Stomach (tissue), 19 donors: ENCODE measurements at places on chromosomes 7 and 10. TPM values are rescaled to one million over a fixed set of nuclear protein-coding genes. Genes with fewer than 3 reads are reported as not detected.
A peak's percentile ranks its signal among the peaks of the same experiment; 100 is the strongest.

DNA sequence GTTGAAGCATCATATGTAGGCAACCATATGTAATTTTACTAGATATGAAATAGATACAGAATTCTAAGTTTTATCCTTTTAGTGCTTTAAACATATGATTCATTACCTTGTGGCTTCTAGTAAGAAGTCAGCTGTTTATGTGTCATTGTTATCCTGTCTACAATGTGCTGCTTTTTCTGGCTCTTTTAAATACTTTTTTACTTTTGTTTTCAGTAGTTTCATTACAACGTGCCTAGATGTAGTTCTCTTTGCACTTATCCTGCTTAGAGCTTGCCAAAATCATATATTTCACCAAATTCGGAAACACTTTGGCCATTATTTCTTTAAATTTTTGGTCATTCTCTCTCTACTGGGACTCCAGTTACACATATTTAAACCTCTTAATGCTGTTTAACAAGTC, 26.4 kb downstream of the YAE1 start:
- H3K36me3 ChIP-seq: no peaks in the 10 kb centered on the region
- no peaks in the 10 kb centered on the region for H3K4me1 ChIP-seq
- no peak overlapping the region for H3K27ac ChIP-seq
- DNase-seq: no peak

DNA sequence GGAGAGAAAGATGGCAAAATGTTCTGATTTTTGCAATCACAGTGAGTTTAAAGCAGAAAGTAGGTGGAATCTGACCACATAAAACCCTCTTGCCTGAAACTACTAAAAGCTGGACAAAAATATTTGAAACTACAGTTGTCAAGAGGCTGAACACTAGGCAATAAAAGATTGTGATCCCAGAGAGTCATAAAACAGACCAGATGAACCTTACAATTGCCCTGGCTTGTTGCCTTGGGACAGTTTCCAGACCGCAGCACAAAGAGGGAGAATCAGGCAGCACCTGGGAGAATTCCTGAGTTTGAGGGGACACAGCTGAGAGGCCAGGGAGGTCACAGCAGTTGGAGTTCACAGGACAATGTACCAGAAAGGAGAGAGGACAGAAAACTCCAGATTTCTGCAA, 107.3 kb upstream of the NANOS1 start:
- no peaks in the 10 kb centered on the region for H3K36me3 ChIP-seq
- DNase-seq: no peak
- H3K27ac ChIP-seq: no peak overlapping the region
- H3K4me3 ChIP-seq: no peak overlapping the region
- no peaks in the 10 kb centered on the region for H3K27me3 ChIP-seq

DNA sequence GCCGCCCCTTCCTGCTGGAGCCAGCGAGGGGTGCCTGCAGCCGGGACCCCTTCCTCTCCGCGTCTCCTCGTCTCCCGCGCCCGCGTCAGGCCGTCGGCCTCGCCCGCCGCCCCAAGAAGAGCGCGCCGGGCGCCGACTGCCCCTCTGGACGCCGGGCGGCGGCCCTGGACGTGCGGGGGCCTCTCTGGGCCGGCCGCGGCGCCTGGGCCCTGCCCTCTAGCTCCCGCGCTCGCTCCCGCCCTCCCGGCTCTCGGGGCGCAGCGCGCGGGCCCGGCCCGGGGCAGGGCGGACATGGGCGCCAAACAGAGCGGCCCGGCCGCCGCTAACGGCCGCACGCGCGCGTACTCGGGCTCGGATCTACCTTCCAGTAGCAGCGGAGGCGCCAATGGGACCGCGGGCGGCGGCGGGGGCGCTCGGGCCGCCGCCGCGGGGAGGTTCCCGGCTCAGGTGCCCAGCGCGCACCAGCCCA, 704 bp downstream of the ZNRF2 start:
- H3K4me3 ChIP-seq: peak overlapping the region; percentile 85
- H3K4me1 ChIP-seq: peaks cover 29% of the 10 kb centered on the region
- no peaks in the 10 kb centered on the region for H3K36me3 ChIP-seq
- H3K27ac ChIP-seq: peak overlapping the region; percentile 99

DNA sequence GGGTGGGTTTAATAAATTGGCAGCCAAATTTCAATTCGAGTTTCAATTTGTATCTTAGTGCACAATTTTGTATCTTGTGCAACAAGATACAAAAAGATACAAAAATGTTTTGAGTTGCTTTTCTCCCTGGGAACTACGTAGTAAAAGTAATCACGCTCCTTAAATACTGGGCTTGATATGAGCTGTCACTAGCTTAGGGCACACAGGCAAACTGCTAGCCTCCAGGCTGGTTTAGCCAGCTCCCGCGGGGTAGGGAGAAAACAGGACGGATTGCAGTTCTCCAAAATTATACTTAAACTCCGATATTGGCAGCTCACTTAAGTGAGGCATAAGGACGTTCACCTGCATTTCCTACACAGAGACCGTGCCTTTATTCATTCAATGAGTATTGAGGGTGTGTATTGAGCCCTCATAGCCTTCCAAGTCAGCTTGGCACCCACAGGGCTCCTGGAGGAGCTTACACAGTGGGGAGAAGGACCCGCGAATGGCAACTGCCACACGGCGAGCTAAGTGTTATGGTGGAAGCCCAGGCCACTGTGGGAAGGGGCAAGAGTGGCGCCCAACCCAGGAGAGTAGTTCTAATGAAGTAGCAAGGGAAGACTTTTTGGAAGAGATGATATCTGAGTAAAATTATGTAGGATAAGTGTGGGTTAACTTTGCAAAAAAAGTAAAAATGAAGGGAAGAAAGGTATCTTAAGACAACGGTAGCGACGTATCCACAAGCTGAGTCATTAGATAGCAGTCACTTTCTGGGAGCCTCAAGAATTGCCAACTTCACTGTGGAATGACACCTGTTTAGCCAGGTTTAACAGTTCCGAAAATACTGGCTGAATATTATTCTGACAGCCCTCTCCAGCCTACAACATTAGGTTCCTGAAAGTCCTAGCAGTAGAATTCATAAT, 1.6 kb upstream of the EPC1 start:
- no peak for DNase-seq
- peaks cover 7% of the 10 kb centered on the region for H3K36me3 ChIP-seq
- no peaks in the 10 kb centered on the region for H3K27me3 ChIP-seq
- peaks cover 36% of the 10 kb centered on the region for H3K4me1 ChIP-seq
- H3K27ac ChIP-seq: no peak overlapping the region

- H3K4me3 ChIP-seq: peak overlapping the region; percentile 20
- DNase-seq: no peak
- H3K27ac ChIP-seq: no peak overlapping the region
- no peaks in the 10 kb centered on the region for H3K27me3 ChIP-seq
- H3K36me3 ChIP-seq: no peaks in the 10 kb centered on the region
Observed at GRCh38 chr10:74314166-74314565, 163.1 kb downstream of the ADK start.

- peak overlapping the region; percentile 77 for H3K27ac ChIP-seq
- H3K4me3 ChIP-seq: peak overlapping the region; percentile 39
- H3K4me1 ChIP-seq: peaks cover 42% of the 10 kb centered on the region
- DNase-seq: peak; percentile 66
- H3K27me3 ChIP-seq: no peaks in the 10 kb centered on the region
Observed at GRCh38 chr7:100568896-100569844, 4.5 kb downstream of the SAP25 start.

GRCh38 chr7:98958968-98959367, 80.6 kb downstream of the TRRAP start:
- no peaks in the 10 kb centered on the region for H3K27me3 ChIP-seq
- DNase-seq: no peak
- no peaks in the 10 kb centered on the region for H3K4me1 ChIP-seq
- no peak overlapping the region for H3K27ac ChIP-seq

DNA sequence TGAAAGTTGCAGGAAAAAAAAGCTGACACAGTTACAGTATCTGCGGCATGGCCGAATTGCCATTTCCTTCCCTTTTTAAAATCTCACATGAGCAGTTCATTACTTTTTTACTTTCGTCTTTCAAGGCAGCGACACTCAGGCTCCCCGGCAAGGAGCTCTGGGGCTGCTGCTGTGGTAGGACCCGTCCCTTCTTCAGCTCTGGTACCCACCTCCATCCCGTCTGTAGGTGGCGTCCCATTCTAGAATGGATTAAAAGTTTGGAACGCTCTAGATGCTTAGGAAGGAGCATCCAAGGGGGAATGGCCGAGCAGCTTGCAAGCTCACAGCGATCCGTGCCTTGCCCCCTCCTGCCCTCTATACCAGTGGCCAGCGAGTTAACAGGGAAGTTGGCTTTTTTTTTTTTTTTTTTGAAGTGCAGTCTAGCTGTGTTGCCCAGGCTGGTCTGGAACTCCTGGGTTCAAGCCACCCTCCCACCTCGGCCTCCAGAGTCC, 22.8 kb upstream of the TTYH3 start:
- H3K4me3 ChIP-seq: no peak overlapping the region
- no peaks in the 10 kb centered on the region for H3K27me3 ChIP-seq
- peak; percentile 71 for DNase-seq
- peak overlapping the region; percentile 68 for H3K27ac ChIP-seq
- H3K4me1 ChIP-seq: peaks cover 10% of the 10 kb centered on the region

LMTK2 gene
- polyA plus RNA-seq: 1.7 TPM

LIPN gene
- not detected for polyA plus RNA-seq
